ENCODE measurements at places on chromosomes 3 and 15. TPM values are rescaled to one million over a fixed set of nuclear protein-coding genes. Genes with fewer than 3 reads are reported as not detected.

DNA sequence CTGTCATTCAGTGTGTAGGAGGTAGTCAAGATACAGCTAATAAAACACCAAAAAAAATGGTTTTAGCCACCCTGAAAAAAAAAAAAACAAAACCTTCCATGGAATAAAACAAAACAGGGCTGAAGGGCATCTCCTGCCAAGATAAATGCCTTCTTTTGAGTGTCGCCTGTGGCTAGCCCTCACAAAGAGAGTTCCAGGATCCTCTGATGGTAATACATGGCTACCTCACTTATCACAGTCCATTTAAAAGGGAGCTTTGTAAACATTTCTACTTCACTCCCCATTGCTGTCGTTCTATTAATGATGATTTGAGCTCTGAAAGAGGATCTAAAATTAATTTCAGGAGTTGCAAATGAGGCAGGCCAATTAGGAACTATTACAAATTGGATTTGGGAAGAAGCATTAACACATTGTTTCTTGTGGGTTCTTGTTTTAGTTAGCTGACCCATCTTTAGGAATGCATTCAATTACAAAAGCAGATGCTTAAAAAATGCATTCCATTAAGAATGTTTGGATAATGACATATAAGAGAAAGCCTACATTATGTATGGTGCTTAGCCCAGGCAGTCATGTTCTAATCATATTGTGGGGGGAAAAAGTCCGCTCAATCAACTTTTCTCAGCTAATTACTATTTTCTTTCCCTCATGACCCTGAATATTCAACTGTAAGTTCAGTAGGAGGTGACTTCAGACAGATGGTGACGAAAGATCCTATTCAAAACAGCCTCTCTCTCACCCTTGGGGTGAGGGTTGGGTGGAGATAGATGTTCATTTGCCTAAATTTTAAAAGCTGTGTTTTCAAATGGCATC lies 255.1 kb upstream of the WNT5A start:
- DNase-seq, result no peak

- DNase-seq, result no peak
Measured at GRCh38 chr3:18080198-18080689, 337.8 kb upstream of the TBC1D5 start.

DNA sequence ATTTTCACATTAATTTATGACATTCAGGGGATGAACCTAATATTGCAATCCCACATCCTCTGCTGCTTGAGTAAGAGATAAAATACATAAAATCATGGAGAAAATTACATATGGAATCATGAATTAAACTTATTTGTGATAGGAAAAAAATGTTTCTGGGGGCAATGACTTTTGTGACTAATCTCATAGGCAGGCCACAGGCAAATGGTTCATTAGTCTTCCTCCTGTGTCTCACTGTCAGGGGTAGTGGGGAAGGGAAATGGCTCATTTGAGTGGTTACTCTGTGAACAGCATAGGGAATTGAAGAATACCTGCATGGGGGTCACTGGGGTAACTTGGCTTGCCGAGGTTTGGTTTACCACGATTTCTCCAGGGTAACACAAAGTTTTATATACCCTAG lies 72.0 kb downstream of the TFG start:
- DNase-seq, result no peak

- no peak for DNase-seq
Measured at GRCh38 chr3:113594066-113594465, 61.7 kb downstream of the SIDT1 start.

- no peak for DNase-seq
Measured at GRCh38 chr3:87218560-87218959, 8.5 kb upstream of the CHMP2B start.

DNA sequence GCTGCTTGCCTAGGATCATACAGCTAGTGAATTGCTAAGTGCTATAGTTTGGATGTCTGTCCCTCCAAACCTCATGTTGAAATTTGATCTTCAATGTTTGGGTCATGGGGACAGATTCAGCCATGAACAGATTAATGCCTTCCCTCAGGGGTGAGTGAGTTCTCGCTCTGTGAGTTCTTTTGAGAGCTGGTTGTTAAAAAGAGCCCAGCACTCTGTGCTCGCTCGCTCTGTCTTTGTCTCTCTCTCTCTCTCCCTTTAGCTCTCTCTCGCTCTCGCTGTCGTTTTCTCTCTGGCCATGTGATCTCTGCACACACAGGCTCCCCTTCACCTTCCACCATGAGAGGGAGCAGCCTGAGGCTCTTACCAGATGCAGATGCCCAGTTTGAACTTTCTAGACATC lies 14.9 kb downstream of the TRH start:
- DNase-seq, result no peak

DNA sequence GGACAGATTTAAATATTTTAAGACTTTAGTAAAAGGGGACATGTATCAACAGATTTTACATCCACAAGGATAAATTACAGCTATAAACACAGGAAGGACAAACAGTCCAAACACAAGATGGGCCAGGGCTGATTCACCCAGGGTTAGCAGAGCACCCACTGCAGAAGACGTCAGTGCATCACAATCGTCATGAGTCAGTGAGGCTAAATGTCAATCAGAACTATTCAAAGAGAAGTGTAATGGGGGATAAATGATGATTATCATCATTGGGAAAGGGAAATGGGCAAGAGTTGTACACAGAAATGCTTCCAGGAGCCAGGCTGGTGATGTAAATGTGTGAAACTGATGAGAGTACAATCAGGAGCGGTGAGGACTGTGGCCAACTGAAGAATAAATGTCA lies 226.8 kb downstream of the PLCL2 start:
- no peak for DNase-seq

- DNase-seq, result peak; percentile 19
Measured at GRCh38 chr15:52527911-52528563, 643 bp downstream of the MYO5A start.

DNA sequence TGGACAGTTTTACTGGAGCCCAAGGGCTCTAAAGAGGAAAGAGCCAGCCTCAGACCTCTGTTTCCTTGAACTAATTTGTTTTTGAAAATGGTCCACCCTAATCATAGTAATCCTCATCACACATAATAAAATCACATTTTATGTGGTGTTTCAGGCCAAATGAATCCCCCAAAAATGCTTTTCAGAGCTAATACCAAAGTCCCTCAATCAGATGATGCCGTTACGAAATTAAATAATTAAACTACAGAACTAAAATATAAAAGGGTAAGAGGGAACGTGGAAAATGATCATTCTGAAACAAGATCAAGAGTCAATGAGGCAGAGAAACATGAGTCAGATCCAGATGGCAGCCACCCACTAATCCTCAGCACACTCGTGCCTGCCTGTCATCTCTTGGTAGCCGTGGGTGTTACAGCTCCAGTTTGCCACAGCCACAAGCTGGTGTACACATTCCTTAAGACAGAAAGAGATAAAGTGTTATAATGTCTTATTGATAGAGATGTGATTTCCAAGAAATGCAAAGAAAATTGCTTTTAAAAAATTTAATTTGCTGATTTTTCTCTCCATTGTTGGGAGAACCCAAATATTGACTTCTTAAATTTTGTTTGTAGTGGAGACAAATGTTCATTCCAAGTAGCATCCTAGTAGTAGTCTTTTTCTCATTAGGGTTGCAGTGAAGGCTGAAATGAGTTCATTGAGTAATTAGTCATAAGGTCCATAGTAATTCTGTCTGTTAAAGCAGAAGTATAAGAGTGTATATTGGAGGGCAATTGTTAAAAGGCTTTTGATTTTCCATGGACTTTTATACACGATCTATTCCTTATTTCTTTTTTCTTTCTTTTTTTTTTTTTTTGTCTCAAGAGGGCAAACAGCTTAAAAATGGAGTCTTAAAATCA lies 104.2 kb downstream of the AGBL1 start:
- no peak for DNase-seq

DNA sequence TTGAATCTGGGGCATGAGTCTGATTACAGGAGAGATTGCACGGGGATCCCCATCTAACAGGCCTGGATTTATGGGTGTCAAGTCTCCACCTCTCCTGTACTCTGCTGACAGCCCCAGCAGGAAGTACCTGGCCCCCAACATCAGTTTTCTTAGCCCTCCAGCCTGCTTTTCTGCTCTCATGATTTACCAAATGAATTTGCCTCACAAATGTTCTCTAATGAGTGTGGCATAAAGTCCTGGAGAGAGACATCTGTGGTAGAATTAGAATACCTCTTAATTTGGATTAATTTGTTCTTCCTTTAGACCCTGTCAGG lies 60.1 kb downstream of the FNDC3B start:
- DNase-seq, result no peak

DNA sequence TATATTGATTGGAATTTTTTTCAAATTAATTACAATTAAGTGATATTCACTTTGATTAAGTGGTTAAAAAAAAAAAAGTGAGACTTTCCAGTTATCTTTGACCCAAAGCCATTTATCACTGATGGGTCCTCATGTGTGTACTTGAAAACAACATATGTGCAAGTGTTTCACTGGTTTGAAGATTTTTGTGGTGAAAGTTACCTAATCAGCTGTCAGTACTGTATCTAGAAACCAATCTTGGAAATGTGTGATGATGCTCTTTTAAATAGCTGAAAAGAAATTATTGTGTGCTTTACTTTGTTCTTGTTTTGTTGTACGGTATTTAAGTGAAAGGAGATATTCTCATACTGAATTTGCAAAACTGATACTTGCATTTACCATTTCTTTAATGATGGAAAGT lies 11.6 kb upstream of the XCR1 start:
- no peak for DNase-seq

GRCh38 chr15:92306663-92307062 lies 87.0 kb upstream of the ST8SIA2 start:
- DNase-seq, result peak; percentile 48

DNA sequence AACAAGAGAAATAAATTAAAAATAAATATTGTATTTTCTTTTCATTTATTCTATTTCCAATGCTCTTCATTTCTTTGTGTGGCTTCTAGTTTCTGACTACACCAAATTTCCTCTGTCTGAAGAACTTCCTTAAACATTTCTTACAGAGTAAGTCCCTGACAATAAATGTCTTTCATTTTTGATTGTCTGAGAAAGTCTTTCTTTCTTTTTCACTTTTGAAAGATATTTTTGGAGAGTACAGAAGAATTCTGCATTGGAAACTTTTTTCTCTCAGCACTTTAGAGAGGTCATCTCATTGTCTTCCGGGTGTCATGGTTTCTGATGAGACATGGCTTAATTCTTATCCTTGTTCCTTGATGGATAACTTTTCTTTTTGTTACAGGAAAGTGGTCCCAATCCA lies 119.6 kb downstream of the MOBP start:
- no peak for DNase-seq

GRCh38 chr3:132008837-132009236 lies 26.0 kb downstream of the CPNE4 start:
- DNase-seq, result no peak

DNA sequence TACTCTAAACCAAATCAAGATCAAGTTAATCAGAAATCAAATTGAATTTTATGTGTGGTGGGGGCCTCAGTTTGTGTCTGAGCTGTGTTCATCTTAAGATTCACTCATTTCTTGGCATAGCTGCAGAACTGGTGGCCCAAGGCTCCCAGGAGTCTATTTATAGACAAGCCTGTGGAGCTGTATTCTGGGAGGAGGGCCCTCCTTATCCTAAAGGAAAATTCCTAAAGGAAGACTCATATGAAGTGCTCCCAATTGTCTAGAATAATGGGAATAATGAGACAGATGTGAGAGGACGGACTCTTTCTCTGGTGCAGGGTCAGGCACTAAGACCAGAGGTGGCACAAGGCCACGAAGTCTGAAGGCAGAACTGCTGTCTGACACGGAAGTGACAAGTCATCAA lies 38.9 kb downstream of the C3orf85 start:
- DNase-seq, result no peak

DNA sequence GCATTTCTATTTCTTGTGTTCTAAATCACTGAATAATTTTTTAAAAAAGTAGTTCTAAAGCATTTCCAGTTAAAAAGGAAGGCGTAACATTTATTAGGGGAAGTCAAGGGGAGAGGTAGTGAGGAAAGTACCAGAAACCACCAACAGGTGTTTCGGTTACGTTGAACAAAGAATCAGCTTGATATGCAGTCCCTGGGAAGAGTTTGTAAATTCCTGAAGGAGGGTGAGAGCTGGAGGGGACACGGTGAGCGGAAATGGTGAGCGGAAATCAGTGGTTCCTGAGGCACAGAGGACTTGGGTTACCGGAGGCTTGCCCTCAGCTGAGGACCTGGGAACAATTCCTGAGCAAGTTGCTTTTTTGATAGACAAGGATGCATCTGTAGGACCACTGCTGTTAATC lies 17.8 kb downstream of the MAP2K1 start:
- DNase-seq, result no peak

GPR149 gene
- 0.44 TPM for total RNA-seq

KLHL6 gene
- 0.16 TPM for total RNA-seq

PPP1R14D gene
- not detected for total RNA-seq

NUDT16 gene
- 33.5 TPM for total RNA-seq

SATB1 gene
- total RNA-seq, result 26.4 TPM

Data from hepatocyte (in vitro differentiated cells).